ENCODE measurements at places on chromosomes 11 and 22. TPM values are rescaled to one million over a fixed set of nuclear protein-coding genes. Genes with fewer than 3 reads are reported as not detected.

DNA sequence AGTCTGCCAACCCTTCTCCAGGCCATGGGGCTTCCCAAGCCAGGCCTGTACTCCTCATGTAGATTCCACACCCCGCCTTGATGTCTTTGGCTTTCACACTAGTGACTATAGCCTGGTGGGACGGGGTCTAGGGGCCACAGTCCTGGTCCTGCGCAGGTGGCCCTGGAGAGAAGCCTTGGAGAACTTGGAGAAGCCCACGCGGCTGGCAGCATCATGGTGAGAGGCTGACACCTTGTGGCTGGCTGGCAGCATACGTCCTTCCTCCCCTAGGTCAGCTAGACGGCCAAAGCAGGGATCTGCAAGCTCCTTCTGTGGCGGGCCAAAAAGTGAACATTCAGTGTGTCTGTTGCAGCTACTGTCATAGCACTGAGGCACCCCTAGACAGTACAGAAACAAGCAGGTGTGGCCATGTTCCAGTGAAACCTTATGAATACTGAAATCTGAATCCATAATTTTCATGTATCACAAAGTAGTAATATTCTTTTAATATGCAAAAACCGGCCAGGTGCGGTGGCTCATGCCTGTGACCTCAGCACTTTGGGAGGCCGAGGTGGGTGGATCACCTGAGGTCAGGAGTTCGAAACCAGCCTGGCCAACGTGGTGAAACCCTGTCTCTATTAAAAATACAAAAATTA lies 42.0 kb downstream of the FAM83F start:
- peak; percentile 76 for DNase-seq

Gene CSNK2A3
- 1.5 TPM for total RNA-seq

Gene RAG1
- 0.56 TPM for total RNA-seq

DNA sequence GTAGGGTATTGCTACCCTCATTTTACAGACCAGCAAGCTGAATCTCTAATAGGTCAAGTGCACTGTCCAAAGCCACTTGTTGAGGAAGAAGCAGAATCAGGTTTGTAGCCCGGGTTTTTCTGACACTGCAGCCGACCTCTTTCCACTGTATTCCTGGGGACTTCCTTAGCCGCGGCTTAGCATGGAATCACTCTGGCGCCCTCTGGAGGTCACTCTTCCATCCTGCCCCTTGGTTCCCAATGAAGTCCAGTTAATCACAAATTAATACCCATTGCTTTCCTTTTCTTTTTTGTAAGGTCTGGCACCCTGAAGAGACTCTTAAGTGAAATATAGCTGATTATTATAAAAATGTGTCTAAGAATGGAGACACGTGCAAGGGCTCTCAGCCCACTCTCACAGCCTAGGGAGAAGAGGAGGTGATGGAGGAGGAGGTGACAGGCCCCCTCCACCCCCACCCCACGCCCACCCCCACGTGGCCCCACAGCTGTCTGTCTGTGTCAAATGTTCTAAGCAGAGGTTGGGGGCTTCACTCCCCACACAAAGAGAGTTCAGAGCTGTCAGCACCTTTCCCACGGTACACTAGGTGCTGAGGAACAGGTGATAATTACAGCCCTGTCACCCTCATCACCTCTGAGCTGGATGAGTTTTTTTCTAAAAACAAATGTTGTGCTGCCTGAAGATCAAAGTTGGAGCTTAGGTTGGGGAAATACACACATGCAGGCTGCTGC lies 57.7 kb upstream of the DRD2 start:
- DNase-seq = no peak

DNA sequence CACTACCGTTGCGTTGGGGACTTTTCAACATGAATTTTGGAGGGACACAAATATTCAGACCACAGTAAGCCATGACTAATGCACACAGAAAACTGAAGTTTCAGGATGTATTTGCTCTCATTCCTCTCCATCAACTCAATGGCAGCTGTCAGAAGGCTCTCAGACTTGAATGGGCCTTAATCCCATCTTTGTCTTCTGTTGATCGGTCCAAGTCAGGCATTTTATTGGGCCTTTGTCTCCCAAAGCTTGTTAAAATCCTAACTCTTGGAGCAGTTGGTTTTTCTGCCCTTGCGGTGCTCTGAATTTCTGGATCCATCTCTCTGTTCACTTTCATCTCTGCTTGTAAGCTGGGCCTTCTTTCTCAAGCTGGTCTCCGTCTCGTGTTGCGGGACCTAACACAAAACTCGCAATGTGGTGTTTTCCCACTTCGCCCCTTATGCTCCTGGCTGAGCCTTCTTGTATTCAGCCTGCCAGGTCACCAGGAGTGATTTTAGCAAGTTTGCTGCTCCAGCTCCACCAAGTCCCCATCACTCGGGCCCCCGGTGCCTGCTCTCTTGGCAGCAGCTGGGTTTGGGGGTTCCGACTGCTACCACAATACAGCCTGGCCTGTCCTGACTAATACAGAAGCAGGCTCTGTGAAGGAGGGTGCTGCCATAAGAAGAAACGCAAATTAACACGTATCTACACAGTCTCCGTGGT lies 27.0 kb downstream of the TSPAN32 start:
- peak; percentile 71 for DNase-seq

Gene PRCP
- total RNA-seq = 36.0 TPM

GRCh38 chr11:118856314-118856713 lies 27.4 kb upstream of the CXCR5 start:
- no peak for DNase-seq

GRCh38 chr22:33380789-33381530 lies 322.8 kb upstream of the SYN3 start:
- no peak for DNase-seq

DNA sequence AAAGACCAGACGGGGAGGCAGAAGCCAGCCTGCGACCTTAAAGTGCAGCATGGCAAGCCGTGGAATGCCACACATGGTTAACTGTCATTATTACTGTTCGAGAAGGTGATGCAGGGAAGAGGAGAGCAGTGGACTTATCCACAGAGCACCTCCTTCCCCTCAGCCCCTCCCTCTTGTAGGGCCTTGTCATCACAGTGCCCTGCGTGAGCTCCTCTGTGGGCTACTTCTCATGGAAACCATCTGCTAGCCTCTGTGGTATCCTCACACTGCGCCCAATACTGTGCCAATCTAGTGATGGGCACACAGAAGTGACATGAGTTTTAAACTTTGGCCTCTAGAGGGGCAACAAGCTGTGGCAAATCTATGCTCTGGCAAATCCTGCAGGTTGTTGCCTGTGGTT lies 18.2 kb upstream of the CCDC134 start:
- DNase-seq = no peak

DNA sequence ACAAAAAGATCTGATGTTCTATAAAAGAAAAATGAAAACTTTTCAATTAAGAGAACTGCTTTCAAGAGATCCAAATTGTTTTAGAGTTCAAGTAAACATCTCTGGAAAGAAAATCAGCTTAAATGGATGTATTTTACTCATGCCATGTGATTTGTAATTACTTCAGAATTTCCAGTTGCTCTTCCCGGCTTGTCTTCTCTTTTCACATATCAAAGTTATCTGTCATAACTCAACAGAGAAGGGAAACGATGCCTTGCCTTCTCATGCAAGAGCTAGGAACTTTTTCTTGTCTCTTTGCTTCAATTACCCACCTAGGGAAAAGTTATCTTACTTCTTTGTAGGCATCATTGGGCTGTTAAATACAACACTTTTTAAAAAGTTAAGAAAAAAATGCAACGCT lies 255.2 kb upstream of the POU2AF2 start:
- DNase-seq = no peak

- DNase-seq = no peak
Measured at GRCh38 chr11:94150704-94151685, 22.4 kb downstream of the PANX1 start.

- no peak for DNase-seq
Measured at GRCh38 chr22:19325296-19325948, 33.9 kb upstream of the CLTCL1 start.

Gene SLC25A1
- total RNA-seq = 71.0 TPM

Gene ARHGAP20
- 1.2 TPM for total RNA-seq

GRCh38 chr11:122170815-122171475 lies 54.9 kb upstream of the BLID start:
- DNase-seq = no peak

GRCh38 chr22:36073476-36073875 lies 44.9 kb upstream of the RBFOX2 start:
- DNase-seq = no peak

GRCh38 chr22:20084547-20085413 lies 4.7 kb downstream of the DGCR8 start:
- no peak for DNase-seq

- DNase-seq = no peak
Measured at GRCh38 chr11:15772981-15773380, 583.4 kb downstream of the SOX6 start.

GRCh38 chr11:120186774-120187591 lies 23.8 kb upstream of the OAF start:
- peak; percentile 73 for DNase-seq

DNA sequence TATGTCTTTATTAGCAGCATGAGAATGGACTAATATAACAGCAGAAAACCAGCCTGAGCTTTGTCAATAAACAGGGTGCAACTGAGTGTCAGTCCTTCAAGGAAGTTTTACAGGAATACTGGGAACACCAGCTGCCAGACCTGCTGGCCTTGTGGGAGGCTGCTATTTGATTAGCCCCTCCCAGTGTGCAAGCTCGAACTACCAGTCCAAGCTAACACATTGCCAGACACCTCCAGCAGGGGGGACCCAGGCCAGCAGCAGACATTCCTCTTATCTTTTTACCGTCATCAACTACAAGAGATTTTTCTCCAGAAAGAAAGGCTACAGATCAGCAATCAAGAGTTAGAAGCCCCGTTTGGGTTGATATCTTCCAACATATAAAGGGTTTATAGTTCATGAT lies 942.8 kb upstream of the TENM4 start:
- DNase-seq = no peak

Gene CCDC157
- total RNA-seq = 3.5 TPM

Gene ZC3H12C
- total RNA-seq = 22.5 TPM

Gene KLHL35
- total RNA-seq = 3.0 TPM

Gene ANKRD49
- total RNA-seq = 18.5 TPM

- no peak for DNase-seq
Measured at GRCh38 chr22:50276143-50276542, 6.0 kb upstream of the MAPK11 start.

- DNase-seq = no peak
Measured at GRCh38 chr22:29810216-29810615, 27.9 kb downstream of the ASCC2 start.

GRCh38 chr11:38788561-38788960 lies 2190.5 kb upstream of the RAG2 start:
- DNase-seq = no peak

DNA sequence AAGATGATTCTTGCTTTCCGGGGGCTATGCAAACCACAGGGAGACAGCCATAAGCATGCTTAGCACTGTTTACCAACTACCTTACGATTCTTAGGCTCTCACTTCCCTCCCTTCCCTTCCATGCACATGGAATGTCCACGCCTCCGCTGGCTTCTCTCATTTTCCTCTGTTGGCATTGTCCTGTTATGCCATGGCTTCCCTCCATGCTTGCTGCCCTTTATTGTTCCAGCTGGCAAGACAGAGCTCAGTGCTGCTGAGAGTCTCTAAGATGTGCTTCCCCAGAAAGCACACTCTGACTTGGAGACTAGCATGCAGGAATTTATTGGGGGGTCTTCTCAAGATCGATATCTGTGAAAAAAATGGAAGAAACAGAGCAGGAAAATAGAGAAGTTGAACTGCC lies 379.2 kb downstream of the NELL1 start:
- no peak for DNase-seq

DNA sequence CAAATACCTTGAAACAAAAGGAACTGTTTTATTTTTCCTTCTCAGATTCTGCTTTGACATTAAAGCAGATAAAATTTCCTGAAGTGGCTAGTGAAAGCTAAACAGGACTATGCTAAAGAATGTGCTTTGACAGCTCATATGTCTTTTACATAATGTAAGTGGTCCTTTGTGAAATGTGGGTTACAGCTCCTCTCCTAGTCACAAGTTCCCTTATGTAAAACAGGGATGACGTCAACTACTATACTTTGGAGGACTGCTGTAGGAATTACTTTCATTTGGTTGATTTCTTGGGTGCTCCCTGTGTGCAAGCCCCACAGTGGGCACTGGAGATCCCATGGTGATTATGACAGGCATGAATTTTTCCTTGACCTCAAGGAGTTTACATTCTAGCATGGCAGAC lies 216.6 kb upstream of the NARS2 start:
- no peak for DNase-seq

Gene P2RY2
- total RNA-seq = 5.5 TPM

- DNase-seq = no peak
Measured at GRCh38 chr22:22691055-22691454, 46.6 kb downstream of the GGTLC2 start.

- DNase-seq = no peak
Measured at GRCh38 chr11:3950996-3951660, 95.7 kb downstream of the STIM1 start.

GRCh38 chr11:72369743-72370142 lies 64.6 kb downstream of the CLPB start:
- DNase-seq = no peak

DNA sequence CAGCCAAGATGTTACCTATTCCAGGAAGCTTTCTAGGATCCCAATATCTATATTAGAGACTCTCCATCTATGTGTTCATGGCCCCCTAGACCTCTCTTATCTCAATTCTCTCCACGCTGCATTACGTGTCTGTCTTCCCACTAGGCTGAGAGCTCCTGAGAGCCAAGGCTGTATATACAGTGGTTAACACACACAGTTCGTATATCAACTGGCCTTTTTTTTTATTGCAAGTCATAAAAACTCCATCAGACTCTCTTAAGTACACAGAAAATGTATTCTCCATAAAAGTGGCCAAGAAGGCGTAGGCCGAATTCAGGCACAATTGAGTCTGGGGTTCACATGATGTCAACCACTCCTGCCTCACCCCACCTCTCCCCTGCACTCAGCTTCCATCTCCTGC lies 115.9 kb downstream of the TRIM29 start:
- DNase-seq = no peak

DNA sequence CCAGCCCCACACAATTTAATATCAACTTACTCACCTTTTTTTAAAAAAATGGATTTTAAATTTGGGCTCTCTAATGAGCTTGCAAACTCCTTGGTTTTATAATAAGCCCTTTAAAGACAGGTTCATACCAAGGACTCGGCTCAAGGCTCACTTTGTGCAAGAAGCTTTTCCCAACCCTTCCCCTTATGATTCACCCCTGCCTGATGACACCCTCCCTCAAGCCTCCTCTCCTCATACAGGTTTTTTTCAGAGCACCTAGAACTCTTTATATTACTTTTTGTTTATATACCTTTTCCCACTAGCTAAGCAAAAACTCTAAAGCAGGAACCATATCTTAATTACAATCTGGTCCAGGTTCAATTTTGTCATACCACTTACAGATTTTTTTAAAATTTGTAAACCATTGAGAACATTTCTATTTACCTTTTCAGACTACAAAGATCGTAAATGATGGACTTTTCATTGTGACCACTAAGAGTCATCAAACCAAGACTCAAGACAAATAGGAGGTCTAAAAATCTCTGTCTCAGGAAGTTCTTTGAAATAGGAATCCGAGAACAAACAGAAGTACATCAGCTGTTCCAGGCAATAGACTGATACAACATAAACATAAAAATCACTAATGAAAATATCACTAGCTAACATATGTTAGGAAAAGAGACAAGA lies 13.1 kb upstream of the EXPH5 start:
- no peak for DNase-seq
